ENCODE measurements at places on chromosomes 4 and X. TPM values are rescaled to one million over a fixed set of nuclear protein-coding genes. Genes with fewer than 3 reads are reported as not detected.

The EMCN gene
- not detected for total RNA-seq

DNA sequence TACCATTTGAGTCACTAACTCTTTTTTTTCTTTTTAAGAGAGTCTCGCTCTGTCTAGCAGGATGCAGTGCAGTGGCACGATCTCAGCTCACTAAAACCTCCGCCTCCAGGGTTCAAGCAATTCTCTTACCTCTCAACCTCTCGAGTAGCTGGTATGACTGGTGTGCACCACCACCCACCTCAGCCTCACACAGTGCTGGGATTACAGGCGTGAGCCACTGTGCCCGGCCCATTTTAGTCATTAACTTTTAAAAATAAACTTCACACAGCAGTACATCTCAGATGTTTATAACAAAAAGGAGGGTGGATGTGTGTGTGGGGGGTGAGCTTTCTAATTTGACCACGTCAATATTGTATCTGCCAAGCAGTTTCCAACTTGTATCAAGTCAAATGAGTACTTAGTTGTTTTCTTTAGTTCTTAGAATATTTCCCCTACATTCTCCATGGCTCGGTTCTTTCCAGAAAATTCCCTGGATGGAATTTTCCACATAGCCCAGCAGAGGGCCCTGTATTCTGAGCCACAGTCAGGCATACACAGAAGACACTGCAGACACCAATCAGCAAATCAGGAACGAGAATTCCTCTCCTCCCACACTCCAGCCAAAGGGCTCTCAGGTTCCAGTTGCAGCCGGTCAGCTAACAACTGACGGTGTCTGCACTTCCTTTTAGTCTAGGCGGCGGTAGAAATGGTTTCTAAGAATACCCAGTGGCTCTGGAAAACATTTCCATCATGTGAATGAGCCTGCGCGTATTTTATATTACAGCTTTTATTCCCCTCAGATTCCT, 20.1 kb upstream of the ARAF start:
- H3K4me1 ChIP-seq: no peaks in the 10 kb centered on the region
- no peaks in the 10 kb centered on the region for H3K36me3 ChIP-seq
- DNase-seq: peak; percentile 71
- no peaks in the 10 kb centered on the region for H3K27me3 ChIP-seq
- no peak overlapping the region for H3K27ac ChIP-seq
- H3K4me3 ChIP-seq: no peak overlapping the region

DNA sequence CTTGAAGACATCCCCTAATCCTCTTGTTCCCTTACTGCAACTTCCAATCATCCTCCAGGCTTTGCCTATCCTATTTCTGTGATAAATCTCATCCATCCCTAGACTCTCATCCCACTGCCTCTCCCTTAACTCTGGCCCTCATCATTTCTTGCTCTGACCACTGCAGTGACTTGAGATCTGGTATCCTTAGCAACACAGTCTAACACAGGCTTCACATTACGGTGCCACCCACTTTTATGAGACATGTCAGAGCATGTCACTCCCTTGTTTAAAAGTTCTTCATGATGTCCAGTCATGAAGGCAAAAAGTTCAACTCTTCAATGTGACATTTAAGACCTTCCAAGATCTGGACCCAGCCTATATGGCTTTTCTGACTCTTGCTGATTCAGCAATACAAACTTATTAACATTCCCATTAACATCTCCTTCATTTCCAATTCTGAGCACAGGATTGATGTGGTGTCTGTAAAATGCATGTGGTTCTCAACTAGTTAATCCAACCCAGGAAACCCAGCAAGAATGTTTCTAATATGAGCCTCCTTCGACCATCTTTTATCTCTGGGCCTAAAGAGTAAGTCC, 64.0 kb downstream of the OR13H1 start:
- DNase-seq: no peak
- H3K27ac ChIP-seq: no peak overlapping the region
- H3K4me1 ChIP-seq: no peaks in the 10 kb centered on the region
- H3K4me3 ChIP-seq: no peak overlapping the region
- no peaks in the 10 kb centered on the region for H3K36me3 ChIP-seq
- H3K27me3 ChIP-seq: no peaks in the 10 kb centered on the region

DNA sequence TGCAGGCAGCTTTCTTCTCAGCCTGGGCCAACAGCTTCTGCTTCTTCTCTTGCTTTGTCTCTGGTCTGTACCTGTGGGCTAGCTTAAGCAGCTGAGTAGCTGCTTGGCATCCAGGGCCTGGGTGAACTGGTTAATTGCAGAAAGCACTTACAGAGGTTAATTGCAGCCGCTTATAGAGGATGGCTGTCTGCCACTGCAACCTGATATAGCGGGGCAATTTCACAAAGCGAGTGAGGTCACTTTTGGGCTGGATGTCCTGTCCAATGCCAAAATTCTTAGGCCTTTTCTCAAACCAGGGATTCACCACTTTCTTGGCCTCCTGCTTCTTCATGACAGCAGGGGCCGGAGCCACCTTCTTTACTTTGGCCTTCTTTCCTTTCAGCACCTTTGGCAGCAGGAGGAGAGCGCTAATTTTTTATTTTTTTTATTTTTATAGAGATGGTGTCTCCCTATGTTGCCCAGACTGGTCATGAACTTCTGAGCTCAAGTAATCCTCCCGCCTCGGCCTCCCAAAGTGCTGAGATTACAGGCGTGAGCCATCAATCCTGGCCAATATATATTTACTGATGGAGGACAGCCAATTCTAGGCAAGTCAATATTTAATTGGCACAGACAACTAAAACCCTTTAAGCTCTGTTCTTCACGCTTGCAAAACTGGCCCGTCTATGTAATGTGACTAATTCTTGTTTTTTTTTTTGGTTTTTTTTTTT, 61.0 kb downstream of the ENOPH1 start:
- H3K4me3 ChIP-seq: no peak overlapping the region
- H3K36me3 ChIP-seq: peaks cover 3% of the 10 kb centered on the region
- no peaks in the 10 kb centered on the region for H3K4me1 ChIP-seq
- H3K27me3 ChIP-seq: no peaks in the 10 kb centered on the region
- no peak for DNase-seq
- no peak overlapping the region for H3K27ac ChIP-seq

DNA sequence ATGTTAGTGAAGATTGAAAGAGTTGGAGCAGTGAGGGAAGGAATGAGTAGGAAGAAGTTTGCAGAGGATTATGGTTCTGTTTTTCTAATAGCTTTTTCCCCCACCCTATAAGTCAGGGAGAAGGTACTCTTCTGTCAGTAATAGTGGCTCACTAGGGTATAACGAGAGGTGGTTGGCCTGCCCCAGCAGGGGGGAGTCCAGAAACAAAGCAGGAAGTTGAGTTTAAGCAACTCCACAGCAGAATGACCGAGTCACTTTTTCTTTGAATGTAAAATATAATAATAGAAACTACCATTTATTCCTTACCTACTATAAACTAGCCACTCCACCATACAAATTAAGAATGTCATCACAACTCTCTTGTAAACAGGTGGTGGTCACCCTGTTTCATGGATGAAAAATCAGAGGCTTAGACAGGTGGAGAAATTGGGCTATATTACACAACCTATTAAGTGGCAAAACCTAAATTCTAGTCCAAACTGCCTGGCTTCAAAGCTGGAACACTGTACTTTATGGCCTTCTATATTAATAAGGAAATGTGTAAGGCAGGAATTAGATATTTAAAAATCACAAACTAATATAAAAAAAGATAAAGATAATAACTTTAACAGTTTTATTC, 21.9 kb downstream of the AP1AR start:
- no peak for DNase-seq
- no peaks in the 10 kb centered on the region for H3K27me3 ChIP-seq
- no peak overlapping the region for H3K27ac ChIP-seq
- H3K4me3 ChIP-seq: no peak overlapping the region

DNA sequence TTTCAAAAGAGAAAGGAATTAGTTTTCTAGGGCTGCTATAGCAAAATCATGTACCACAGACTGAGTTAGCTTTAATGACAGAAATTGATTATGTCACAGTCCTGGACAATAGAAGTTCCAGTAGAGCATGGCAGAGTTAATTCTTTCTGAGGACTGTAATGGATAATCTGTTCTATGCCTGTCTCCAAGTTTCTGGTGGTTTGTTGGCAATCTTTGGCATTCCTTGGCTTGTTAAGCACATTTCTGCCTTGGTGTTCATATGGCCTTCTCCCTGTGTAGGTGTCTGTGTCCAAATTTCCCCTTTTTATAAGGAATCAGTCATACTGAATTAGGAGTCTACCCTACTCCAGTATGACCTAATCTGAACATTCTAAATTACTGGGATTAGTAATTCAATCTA, 336.1 kb upstream of the PABPC4L start:
- no peak for DNase-seq
- H3K4me3 ChIP-seq: no peak overlapping the region

The MRFAP1L1 gene
- 31.7 TPM for total RNA-seq

- H3K27ac ChIP-seq: no peak overlapping the region
- no peaks in the 10 kb centered on the region for H3K27me3 ChIP-seq
- H3K4me3 ChIP-seq: peak overlapping the region; percentile 82
- H3K4me1 ChIP-seq: peaks cover 21% of the 10 kb centered on the region
- peaks cover 44% of the 10 kb centered on the region for H3K36me3 ChIP-seq
These were observed 1.7 kb upstream of the WDR1 start for GRCh38 chr4:10118048-10119004.

GRCh38 chr4:53659112-53659511, 67.8 kb upstream of the LNX1 start:
- H3K27me3 ChIP-seq: no peaks in the 10 kb centered on the region
- H3K4me3 ChIP-seq: no peak overlapping the region
- no peak overlapping the region for H3K27ac ChIP-seq
- no peaks in the 10 kb centered on the region for H3K4me1 ChIP-seq

Data from Calu3 (cell line).